Kidney (tissue), 22 donors: ENCODE measurements at places on chromosomes 2 and 18. TPM values are rescaled to one million over a fixed set of nuclear protein-coding genes. Genes with fewer than 3 reads are reported as not detected.

The KCNS3 gene
- polyA plus RNA-seq = 4.4 TPM

The SPATA3 gene
- not detected for polyA plus RNA-seq

The AGAP1 gene
- 8.1 TPM for polyA plus RNA-seq

- no peak for DNase-seq
Measured at GRCh38 chr2:147614471-147614870, 230.4 kb upstream of the ACVR2A start.

GRCh38 chr2:54092940-54093339, 22.5 kb upstream of the ACYP2 start:
- DNase-seq = no peak

DNA sequence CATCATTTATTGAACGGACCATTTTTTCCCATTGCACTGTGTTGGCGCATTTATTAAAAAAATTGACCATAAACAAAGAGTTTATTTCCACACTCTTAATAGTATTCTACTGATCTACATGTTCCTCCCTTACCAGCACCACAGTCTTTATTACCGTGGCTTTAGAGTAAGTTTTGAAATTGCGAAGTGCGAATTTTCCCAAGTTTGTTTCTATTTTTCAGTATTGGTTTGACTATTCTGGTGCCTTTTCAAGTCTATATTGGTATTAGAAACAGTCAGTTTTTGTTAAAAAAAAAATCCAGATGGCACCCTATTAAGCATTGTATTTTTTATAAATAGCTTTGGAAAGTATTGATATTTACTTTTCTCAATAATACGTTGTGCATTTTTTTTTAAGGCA, 795.1 kb upstream of the HS6ST1 start:
- DNase-seq = no peak

- no peak for DNase-seq
Measured at GRCh38 chr2:69122271-69122670, 109.3 kb downstream of the ANTXR1 start.

DNA sequence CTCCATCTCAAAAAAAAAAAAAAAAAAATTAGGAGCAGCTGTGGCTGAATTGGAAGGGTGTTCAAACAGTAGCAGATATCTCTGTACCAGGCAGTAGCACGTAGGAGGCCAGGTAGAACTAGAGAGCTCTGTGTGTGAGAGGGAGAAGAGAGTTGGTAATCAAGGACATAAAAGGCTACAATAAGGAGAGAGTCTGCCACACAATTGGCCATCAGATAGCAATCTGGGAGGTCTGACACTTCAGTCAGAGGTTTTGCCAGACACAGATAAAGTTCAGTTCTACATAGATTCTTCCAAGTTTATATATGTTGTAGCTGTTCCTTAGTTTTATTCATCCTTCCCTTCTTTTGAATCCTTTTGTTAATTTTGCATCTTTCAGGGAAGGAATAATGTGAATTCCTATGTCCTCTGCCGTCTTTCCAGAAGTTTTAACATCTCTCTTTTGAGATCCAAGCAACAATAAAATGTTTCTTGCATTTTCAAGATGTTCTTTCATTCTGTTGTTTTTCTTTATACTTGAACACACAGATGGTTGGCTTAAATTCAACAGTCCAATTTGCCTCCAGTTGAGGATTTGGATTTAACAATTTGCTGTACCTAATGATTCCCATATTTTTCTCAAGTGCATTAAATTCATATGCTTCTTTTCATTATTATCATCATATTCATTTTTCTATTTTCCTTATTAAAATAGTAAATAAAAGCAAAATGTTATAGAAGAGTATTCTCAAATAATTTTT, 600.3 kb upstream of the GCFC2 start:
- no peak for DNase-seq

DNA sequence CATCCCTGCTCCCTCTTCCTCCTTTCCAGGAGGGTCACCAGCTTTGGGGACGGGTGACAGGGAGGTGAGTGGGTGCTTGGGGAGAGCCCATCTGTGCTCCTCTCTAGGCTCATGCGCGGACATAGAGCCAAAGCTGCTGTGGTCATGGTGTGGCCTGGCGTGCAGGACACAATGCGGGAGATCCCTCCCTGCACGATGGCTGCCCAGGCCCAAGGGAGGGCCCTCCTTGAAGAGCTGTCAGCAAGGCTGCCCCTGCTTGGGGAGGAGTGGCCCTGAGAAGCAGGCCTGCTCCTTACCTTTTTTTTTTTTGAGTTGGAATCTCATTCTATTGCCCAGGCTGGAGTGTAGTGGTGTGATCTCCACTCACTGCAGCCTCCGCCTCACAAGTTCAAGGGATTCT, 111.4 kb downstream of the DYSF start:
- no peak for DNase-seq

DNA sequence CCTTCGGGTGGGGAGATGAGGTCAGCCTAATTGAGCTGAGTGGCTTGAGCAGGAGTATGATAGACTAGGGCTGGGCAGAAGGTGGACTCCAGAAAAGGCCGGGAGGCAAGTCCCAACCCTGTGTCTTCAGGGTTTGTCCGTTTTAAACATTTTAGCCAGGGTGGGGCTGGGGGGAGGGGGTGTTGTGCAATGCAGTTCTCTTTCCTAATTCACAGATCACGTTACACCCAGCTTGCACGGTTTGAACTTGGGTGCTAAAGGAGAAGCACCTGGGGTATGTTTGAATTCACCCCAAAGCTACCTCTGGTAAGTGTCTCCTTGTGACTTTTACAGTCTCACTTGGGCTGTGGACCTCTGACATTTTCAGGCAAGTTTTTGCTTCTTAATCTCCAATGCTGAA, 233.3 kb downstream of the AGAP1 start:
- no peak for DNase-seq

- DNase-seq = peak; percentile 39
Measured at GRCh38 chr2:98935777-98936352, at the start of gene CRACDL. CRACDL (minus strand) TSS chr2:98936225; CDS start chr2:98846800, 89,425 bp downstream.

- no peak for DNase-seq
Measured at GRCh38 chr2:107663632-107664031, 163.1 kb upstream of the RGPD4 start.

DNA sequence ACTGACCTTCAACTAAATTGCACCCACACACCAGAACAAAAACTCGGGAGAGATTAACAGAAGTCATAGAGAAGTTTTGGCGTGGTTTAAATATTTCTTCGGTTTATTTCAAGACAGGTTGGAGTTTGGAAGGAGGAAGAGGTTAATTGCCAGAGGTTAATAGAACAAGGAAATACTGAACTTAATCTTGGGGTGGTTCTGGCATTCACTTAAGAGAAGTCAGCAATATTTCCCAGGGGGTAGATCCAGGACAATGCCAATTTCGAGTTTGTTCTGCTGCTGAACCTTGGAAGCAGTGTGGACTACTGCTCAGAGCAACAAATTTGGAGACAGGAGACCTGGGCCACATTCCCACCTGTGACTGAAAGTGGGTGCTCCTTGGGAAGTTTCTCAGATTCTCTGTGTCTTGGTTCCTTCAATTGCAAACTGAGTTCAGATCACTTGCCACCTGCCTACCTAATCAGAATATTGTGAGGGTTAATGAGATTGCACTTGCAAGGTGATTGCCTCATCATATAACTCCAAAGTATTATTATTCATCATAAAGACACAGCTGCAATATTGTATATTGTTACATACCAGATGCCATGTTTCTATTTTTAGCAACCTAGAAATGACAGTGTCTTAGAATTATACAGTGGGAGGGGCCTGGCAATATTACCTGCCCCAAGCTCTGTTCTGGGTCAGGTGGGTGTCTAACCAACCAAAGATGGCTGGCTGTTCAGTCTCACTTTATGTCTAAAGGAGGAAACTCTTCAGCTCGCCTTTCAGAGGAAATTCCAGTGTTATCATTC, 217.4 kb downstream of the CDCA7 start:
- no peak for DNase-seq
